ENCODE measurements at places on chromosomes 11 and 22. TPM values are rescaled to one million over a fixed set of nuclear protein-coding genes. Genes with fewer than 3 reads are reported as not detected.
A peak's percentile ranks its signal among the peaks of the same experiment; 100 is the strongest.

DNA sequence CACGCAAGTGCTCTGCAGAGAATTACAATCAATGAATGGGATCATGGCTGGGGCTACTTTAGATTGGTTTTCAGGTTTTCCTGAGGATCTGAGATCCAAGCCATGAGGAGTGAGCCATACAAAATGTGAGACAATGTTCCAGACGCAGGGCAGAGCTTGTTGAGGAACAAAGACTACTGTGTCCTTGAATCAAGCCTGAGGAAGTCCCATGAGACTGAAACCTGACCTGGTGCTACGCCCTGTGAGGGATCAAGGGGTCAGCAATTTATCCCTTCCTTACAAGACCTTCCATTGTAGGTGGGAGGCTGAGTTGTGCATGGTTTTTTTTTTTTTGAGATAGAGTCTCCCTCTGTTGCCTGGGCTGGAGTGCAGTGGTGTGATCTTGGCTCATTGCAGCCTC lies 2.1 kb downstream of the INCENP start:
- no peak for DNase-seq

GRCh38 chr11:41201156-41201555 lies 258.3 kb downstream of the LRRC4C start:
- DNase-seq, result peak; percentile 0

Gene CYTH4
- 0.28 TPM for total RNA-seq

- DNase-seq, result no peak
Observed at GRCh38 chr11:85531191-85531897, 95.8 kb downstream of the DLG2 start.

DNA sequence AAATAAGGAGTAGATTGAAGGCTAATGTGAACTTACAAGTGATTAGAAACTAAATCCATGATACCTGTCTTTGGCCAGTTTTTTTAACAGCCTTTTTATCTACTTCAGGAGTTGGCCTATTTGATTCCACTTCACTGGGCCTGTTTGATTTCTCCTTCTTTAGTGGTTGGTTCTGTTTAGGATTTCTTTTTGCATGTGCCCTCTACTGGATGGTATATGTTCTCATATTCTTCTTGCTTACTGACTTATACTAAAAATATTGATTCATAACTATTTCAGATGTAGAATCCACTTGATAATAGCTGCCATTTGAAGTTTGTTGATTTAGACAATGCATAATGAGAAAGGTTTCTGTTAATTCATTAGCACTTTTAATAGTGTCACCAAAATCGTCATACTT lies 53.9 kb downstream of the USP47 start:
- DNase-seq, result peak; percentile 10

DNA sequence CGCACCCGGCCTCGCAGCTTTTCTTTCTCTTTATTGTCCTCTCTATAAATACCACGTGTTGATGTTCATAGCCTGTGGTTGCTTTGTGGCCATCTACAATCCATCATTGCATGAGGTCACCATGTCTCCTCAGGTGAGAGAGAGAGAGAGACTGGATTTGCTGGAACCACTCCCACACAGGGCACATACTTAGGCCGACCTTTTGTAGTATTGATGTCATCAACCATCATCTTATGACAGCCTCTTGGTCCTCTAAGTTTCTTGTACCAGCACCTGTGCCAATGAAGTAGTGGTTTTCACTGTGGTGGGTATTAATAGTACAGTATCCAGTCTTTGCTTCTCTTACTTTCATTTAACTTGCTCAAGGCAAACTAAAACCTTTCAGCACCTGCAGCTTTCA lies 22.8 kb upstream of the P2RY6 start:
- peak; percentile 22 for DNase-seq

DNA sequence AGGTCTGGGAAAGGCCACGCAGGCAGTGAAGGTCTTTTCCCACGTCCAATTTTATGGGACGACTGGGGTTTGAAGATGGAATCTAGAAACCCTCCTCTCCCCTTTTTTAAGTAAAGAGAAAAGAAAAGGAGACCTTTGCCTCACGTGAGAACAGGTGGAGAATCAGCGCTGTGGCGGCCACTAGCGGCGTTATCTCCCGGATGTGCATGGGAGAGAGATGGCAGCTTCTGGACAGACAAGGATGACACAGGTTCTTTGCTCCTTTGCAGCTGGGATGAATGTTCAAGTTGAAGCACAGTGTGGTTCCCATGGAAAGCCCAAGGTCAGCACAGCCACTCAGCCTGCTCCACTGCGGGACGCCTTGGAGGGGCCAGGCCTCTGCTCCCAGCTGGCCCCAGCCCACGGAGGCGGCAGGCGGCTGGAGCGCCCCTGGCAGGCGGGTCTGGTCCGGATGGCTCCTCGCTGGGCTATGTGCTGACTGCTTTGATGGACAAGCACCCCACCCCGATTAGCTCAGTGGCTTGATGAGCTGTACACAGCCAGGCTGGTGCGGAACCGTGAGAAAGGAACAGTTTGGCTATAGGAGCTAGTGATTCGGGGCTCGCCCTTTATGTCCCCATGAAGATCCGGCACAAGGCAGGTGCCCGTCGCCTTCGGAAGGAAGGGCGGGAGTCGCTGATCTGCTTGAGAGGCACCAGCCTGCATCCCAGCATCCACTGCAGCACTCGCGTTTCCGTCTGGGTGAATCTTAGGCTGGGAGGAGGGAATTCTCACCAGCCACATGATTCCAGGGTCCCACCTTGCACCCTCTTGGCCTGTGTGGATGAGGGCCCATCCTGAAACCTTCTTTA lies 14.5 kb upstream of the BID start:
- no peak for DNase-seq

DNA sequence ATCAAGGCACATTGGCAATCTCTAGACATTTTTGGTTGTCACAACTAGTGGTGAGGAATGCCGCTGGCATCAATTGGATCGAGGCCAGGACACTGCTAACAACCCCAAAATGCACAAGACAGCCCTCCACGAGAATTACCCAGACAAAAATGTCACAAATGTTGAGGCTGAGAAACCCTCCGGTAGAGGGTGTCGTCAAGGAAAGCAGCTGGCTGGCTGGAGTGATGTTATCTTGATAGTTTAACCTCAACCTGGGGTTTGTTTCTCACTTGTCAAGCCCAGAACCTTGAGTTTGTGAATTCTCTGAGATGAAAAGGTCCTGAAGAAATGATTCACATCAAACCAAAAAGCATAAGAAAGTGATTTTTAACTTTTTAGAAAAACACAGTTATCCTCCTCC lies 21.1 kb upstream of the TMPRSS13 start:
- no peak for DNase-seq

DNA sequence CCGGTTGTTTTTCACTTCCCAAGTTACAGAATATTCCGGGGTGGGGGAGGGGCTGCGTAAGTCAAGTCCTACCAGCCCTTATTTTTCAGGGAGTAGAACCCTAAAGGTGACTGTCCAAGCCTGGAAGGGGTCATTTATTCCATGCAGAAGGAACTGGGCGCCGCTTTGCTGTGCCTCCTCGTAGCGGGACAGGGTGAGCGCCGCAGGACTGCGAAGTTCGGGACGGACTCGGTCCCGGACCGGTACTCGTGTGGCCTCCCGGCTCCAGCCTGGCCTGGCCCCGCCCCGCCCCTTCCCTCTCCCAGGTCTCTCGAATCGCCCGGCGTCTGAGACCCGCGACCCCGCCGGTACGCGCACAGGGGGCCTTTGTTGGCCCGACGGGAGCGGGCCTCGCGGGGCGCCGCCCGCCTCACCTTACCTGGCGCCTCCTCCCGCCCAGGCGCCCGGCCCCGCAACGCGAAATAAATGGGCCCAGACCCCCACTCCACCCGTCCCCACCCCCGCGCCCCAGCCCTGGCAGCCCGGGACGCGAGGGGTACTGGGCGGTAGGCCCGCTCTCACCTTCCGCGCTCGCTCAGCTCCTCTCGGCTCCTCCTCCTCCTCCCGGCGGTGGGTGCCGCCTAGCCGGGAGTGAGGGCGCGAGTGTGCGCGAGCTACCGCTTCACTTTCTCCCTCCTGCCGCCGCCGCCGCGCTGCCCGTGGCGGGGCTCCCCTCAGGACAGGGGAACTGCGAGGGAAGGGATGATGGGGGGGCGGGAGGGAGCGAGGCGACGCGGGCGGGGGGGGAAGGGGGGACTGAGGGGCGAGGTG lies 698 bp downstream of the PAK1 start:
- no peak for DNase-seq

GRCh38 chr11:70872955-70873735 lies 379.2 kb downstream of the SHANK2 start:
- DNase-seq, result no peak

GRCh38 chr22:30804626-30805025 lies 110.0 kb downstream of the OSBP2 start:
- DNase-seq, result no peak

DNA sequence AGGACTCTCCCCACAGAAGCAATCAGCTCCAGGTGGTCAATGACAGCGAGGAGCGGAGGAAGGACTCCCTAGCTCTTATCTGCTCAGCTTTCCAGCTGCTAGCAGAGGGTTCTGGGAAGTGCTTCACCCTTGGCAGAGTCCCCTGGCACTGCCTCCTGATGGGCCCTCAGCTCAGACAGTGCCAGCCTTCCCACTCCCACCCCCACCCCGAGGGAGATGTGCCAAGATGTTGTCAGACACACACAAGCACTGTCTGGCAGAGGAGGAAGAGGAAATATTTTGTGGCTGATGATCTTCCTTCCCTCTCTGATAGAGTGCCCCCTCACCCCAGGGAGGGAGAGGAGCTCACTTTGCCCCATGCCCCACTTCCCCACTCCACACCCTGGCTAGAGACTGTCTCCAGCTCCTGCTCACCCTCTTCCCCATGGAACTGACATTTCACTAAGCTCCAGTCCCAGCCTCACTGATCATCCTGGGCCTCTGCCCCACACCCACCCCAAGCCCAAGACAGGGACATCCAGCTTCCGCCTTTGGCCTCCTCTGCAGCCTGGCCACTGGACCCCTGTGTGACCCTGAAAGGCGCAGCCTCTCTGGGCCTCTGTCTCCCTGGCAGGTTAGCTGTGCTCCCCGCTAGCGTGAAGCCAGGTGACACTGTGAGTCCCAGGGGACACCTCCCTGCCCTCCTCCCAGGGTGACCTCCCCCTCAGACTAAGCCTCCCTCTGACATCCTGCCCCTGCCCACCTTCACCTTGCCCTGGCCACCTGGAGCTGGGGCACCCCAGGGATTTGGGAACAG lies 44.5 kb downstream of the SLCO2B1 start:
- no peak for DNase-seq

- no peak for DNase-seq
Observed at GRCh38 chr11:68377389-68377795, 65.0 kb downstream of the LRP5 start.

- peak; percentile 39 for DNase-seq
Observed at GRCh38 chr11:102120437-102120973, 10.3 kb downstream of the YAP1 start.

Gene HEPHL1
- under 0.01 TPM for total RNA-seq

Gene AGBL2
- 0.56 TPM for total RNA-seq
